ENCODE measurements at places on chromosomes 16 and 17. TPM values are rescaled to one million over a fixed set of nuclear protein-coding genes. Genes with fewer than 3 reads are reported as not detected.
A peak's percentile ranks its signal among the peaks of the same experiment; 100 is the strongest.

Gene TMC7
- not detected for total RNA-seq

Gene C16orf46
- not detected for total RNA-seq

Gene GAS7
- total RNA-seq: 70.7 TPM

Gene TMEM219
- total RNA-seq: 50.2 TPM

Gene OTOP3
- not detected for total RNA-seq

DNA sequence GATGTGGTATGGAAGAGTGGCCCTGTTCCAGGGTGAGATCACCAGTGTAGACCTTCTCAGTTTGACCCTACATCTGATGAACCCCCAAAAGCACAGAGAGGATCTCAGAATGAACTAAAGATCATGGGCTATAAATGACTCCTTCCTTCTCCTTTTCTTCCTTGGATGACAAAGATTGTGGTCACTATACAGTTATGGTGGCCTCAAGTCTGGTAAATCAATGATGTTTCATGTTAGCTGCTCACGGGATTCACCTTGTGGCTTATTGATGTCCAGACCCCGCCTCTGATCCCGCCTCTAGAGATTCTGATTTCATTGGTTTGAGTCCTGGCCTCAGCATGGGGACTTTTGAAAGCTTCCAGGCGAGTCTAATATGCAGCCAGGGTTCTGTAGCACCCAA lies 112.2 kb downstream of the PITPNC1 start:
- DNase-seq: no peak

DNA sequence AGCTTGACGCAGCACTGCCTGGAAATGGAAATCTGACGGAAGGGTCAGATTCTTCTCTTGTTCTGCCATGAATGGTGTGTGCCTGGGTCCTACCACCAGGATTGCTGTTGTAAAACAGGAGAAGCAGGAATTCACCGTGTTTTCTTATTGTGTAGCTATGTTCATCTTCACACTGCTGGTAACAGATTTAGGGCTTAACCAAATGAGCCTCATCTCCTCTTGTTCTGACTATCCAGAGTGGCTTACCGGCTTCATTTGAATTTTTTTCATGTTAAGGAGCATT lies 97.3 kb upstream of the CHMP6 start:
- no peak for DNase-seq

DNA sequence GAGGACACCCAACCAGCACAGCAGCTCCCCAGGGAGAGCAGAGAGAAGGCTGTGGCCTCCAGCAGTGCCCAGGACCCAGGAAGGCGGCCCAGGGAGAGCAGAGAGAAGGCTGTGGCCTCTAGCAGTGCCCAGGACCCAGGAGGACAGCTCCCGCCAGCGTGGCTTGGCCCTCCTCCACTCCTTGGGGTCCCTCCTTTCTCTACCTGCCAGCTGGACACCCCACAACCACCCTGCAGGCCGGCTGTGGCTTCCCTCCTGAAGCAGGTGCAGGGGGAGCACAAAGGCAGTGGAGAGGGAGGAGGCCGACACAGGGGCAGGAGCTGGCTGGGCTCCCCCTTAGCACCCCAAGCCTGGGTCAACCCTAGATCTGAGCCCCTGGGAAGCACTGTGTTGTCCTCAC lies 54.1 kb upstream of the FASN start:
- DNase-seq: no peak

DNA sequence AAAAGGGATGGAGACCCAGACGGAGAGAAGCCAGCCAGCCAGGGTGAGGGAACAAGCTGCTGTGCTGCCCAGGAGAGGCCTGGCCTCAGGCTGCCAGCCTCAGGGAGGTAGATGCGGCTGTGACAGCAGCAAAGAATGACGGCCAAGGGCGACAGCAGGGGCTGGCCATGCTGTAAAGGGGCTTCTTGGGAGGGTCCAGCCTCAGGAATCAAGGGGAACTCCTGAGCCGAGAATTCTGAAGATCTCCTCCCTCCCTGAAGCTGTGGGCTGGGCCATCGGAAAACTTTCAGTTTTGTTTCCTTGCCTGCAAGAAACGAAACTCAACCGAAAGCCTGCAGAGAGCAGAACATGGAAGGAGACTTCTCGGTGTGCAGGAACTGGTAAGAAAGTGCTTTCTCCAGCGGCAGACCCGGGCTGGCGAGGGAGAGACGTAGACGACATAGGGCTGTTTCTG lies at the start of gene XAF1:
Gene XAF1, plus strand, starts transcription at position 316 of the 454 bp plus-strand sequence. Its CDS starts 33 bp downstream, at position 349.
- DNase-seq: peak; percentile 77

DNA sequence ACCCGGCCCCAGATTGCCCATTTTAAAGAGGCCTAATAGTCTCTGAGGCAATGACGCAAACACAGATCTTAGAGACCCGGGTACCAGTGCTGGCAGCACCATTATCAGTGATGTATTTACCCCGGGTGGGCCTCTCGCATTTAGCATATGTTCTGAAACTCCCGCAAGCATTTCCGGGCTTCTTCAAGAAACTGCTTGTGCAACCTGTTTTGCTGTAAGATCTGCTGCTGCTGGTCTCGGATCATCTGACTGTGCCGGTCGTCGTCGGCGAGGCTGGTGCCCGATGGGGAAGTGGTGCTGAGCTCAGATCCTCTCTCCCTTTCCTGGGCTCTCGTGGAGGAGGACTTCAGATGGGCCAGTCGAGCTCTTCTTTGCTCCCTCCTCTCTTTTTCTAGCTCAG lies 12.5 kb downstream of the CEP295NL start:
- DNase-seq: no peak

GRCh38 chr16:57303021-57303909 lies 18.8 kb upstream of the PLLP start:
- no peak for DNase-seq

GRCh38 chr17:57354673-57355072 lies 98.3 kb downstream of the MSI2 start:
- DNase-seq: no peak

GRCh38 chr17:1231456-1231855 lies 38.8 kb upstream of the BHLHA9 start:
- DNase-seq: no peak

- no peak for DNase-seq
These were observed 167.7 kb upstream of the WSCD1 start for GRCh38 chr17:5902181-5903140.

DNA sequence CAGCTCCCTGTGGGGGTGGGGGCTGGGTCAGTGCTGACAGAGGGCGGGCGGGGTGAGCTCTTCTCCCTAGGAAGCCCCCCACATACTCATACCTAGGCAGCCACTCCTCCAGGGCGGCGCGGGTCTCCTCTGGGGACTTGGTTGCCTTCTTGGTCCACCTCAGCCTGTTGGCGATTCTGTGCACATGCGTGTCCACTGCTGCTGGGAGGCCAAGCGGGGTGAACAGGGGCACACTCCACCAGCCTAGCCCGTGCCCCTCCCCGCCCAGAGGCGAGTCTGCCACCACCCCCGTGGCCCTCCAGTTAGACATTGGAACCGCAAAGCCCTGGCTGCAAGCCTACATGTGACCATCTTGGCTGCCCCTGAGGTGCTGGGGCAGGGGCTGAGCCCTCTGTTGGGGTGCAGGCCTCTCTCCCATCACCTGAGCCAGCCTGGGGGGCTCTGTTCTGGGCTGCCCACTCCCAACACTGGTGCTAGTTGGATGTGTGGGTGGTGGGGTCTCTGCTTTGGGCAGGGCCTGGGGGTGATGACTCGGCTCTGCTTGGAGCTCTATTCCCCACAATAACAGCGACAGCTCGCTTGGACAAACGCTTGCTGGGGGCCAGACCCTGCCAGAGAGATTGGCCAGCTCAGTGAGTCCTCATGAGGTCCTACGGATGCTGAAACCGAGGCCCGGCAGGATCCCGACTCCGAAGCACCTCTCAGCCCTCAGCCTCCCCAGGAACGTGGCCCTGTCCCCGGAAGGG lies 7.4 kb downstream of the NTHL1 start:
- DNase-seq: no peak

- DNase-seq: no peak
These were observed 473.2 kb upstream of the SALL1 start for GRCh38 chr16:51624080-51624775.

- DNase-seq: no peak
These were observed 5.9 kb downstream of the CPNE2 start for GRCh38 chr16:57098188-57098841.

DNA sequence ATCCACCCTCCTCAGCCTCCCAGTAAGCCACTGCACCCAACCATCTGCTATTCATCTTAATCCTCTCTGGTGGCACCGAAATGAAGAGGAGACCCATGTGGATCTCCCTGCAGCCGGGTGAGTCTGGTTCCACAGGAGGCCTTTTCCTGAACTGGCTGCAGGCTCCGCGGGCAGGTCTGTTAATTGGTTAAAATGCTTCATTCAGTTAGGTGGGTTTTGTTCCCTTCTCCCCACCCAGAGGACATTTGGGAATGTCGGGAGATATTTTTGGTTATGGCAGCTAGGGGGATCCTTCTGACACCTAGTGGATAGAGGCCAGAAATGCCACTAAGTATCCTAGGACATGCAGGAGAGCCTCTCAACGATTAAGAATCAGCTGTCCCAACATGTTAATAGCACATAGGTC lies 16.7 kb downstream of the C16orf54 start:
- DNase-seq: peak; percentile 42

GRCh38 chr16:66115373-66115772 lies 251.1 kb upstream of the CDH5 start:
- no peak for DNase-seq

GRCh38 chr17:50843150-50843905 lies 7.9 kb downstream of the WFIKKN2 start:
- no peak for DNase-seq

DNA sequence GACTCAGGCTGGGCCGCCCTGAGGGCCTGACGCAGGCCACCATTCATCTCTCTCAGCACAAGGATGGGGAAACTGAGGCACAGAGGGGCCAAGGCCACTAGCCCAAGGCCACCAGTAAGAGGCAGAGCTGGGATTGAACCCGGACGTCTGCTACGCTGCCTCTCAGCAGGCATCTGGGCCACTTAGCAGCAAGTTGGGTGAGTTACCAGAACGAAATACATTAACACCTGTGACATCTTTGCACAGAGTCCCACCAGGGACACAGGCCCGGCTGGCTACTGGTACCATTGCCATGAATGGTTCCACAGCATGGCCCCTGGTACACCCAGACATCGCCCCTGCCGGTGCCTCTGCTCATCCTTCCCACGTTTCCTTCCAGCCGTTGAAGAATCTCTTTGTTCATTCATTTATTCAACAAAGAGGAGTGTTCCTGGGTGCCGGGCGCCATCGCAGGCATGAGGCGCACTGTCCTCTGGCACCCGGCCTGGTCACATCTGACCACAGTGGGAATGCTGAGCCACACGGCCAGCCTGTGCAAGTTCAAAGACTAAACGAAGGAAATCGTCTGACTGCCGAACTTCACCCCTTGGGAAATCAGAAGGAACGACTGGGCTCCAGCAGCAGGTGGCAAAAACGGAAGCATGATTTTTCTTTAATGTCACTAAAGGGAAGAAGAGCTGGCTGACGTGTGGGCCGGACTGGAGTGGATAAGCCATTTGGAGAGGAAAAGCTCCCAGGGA lies 7.4 kb upstream of the ZNF469 start:
- DNase-seq: no peak

All from natural killer cell (primary cell).